ENCODE measurements at places on chromosomes 7 and 10.

DNA sequence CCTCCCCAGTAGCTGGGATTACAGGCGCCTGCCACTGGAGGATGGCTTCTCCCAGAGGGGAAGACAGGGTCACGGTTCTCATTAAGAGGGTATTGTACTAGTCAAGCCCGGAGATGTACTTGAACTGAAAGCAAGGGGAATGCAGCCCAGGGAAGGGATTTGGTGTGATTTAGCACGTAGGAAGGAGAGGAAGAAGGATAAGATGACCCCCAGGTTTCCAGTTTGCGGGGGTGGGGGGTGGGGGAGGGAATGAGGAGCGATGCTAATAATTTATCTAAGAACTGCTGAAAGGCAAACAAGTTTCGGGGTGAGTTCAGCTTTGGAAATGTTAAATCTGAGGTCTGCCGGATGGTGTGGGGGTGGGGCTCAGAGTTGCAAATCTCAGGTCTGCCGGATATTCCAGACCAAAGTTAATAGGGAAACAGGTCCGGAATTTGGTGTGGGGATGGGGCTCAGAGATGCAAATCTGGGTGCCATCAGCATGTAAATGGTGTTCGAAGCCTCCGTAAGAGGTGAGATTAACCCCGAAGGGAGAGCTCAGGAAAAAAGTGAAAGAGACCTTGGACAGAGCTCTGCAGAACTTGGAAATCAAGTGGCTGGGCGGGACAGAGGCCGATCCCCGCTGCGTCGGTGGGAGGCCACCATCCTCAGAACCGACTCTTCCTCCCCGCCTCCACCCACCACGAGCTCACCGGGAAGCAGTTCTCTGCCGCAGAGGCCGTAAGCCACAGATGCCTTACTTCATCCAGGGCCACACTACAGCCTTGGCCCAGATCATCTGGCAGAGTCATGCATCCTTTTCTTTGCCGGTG lies 1.6 kb upstream of the SEPHS1 start:
- DNase-seq, result peak; percentile 16

DNA sequence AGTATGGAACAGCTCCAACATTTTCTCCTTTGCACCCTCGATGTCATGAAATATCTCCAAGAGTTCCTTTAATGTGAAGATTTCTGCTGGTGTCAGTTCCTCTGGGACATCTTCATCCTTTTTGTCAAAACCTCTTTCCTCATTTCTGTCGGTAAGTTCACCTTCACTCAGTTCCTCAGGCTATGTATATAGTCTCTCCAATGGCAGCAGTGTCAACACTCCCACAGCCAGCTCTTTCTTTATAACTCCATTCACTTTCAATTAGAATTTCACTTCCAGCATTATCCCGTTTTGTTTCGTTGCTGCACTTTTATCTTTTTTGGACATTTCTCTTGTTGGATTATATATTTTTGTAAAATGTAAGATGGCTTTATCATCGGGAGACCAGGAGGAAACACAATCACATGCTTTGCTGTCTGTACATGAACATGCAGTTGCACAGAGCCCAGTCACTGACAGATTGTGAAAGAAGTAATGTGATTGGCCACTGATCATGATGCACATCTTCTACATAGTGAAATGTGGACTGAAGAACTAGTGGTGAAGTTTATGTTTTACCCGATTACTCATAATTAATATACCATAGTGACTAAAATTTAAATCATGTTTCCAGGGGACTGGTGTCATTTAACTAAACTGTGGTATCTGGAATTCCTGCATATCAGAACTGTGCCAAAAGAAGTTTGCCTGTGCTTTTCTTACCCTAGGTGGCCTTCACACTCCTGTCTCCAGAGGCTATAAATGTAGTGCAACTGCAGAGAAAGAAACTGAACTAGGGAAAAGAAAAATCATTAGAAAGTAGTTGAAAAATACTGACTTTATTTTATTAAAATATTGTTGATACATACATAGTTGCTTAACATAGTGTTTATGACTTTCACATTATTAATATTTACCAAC lies 289.6 kb downstream of the PPP1R3A start:
- no peak for DNase-seq

- no peak for DNase-seq
These were observed 104.4 kb upstream of the MACROH2A2 start for GRCh38 chr10:69948261-69948660.

DNA sequence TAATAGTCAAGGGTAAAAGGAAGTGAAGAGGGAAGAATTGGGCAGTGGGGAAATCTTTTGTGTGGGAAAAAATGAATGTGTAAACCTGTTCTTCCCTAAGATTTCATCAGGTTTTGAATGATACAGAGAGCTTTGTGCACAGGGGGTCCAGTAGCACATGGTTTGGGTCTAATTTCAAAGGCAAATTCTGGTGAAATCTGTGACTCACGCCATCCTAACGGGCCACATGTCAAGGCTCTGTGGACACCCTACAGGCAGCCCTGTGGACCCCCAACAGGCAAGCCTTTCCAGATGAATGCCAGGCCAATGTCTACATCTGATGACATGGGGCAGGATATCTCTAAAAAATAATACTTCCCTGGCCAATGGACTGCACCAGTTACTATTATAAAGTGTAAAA lies 309.8 kb downstream of the PARD3 start:
- DNase-seq, result no peak

GRCh38 chr7:30144657-30145306 lies 10.0 kb downstream of the MTURN start:
- no peak for DNase-seq

GRCh38 chr7:40714363-40715052 lies 579.7 kb downstream of the SUGCT start:
- no peak for DNase-seq

DNA sequence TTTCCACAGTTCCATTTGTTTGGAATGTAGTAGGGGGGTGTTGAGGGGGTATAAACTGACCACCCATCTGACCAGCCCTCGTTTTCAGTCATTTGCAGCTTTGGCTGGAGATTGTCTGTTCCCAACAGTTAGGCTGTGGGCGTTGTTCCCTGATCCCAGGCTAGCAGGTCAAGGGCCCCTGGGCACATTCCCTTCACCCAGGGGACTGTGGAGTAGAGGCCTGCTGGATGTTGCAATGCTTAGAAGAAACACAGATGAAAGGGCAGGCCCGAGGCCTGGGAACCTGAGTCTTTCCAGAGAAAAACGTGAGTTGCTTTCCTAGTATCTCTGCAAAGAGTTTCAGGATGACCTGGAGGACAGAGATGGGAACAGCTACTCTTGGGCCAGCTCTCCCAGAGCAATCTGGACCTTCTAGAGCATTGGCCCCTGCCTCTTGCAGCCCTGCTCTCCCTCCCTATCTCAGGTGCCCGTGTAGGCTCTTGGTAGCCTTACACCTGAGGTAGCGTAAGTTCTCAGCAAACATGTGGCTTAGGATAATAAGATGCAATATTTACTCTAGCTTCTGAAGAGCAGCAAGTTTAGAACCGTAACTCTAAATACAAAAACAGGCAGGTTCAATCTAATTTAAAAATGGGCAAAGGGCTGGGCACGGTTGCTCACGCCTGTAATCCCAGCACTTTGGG lies 99.4 kb upstream of the EFCAB10 start:
- no peak for DNase-seq

DNA sequence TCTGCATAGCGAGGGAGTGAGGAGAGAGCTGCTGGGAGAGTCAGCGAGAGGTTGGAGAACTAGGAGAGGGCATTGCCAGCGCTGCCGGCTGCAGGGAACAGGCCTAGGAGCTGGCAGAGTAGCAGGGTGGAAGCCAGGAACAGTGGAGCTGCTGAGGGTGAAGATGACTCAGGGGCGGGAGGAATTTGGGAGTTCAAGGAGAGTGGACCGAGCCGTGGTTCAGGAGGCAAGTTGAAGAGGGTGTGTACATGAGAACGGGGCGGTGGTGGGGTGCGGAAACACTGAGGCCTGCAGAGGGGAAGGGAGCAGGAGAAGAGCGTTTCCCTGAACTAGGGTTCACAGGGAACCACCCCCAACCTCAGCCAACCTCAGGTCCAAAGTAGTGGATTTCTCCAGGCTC lies 31.5 kb downstream of the HIF1AN start:
- DNase-seq, result no peak

DNA sequence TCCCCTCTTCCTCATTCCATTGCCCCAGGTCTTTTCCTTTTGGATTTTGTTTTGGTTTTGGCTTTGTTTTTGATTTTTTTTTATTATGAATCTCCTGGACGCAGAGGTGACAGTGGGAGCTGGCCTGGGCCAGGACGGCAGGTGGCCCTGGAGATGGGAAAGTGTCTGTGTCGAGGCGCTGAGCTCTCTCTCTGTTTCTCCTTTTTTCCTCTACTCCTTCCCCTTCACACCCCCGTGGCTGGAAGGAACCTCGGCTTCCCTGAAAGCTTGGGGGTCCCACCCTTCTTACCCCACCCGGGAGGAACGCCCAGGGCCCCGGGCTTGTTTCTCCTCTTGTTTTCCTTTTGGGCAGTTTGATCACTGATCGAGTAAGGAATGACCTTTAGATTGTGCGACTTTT lies 13.2 kb downstream of the TRIM8 start:
- DNase-seq, result no peak

GRCh38 chr10:114851336-114851735 lies 29.8 kb downstream of the FHIP2A start:
- DNase-seq, result no peak

- DNase-seq, result peak; percentile 7
These were observed 51.1 kb upstream of the IL6 start for GRCh38 chr7:22675917-22676343.

DNA sequence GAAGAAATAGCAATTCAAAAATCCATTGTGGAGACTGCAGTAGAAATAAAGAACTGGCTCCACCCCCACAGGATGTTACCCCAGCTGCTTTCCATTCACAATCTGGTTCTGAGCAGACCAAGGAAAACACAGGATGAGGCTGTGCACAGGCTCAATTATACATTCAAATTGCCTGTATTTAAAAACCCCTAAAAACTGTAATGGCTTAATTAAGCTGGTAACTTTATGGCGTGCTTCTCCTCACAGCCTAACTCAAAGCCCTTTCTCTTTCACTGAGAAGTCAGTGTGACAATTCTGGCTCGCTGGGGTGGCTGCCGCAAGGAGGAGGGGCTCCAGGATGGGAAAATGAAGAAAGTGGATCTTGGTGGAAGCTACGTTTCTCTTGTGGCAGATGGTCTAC lies 1191.1 kb downstream of the SORCS1 start:
- no peak for DNase-seq

DNA sequence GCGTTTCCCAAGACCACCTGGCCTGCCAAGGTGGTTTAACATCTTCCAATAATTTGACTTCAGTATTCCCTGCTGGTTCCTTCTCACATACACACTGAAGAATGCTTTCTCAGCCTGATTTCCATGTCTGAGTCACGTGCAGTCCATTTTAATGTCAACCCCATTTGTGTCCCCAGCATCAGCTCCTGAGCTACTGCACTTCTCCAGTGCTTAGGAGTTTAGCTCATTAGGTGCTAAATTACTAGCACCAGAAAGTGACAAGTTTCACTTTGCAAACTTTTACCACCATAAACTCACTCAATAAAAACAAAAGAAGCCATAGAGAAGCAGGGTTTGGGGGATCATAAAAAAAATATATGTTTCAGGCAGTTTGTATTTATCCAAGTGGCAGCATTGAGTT lies 279.3 kb upstream of the SORCS1 start:
- DNase-seq, result no peak

DNA sequence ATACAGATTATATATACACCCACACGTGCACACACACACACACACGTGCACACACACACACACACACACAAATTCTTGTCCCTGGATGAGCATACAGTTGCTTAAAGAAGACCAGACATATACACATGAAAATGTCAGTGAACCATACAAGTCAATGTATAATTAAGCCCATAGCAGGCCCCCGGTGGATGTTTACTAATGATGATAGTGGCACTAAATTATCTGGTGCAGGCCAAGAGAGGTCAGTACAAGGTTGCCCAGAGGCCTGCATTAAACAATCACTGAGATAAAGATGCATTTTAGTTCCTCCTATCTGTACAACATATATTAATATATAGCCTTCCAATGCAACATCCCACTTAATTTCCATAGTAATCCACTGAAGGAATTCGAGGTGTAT lies 860.5 kb downstream of the LRMDA start:
- DNase-seq, result no peak

GRCh38 chr7:98855610-98856422 lies 14.0 kb downstream of the TMEM130 start:
- DNase-seq, result no peak

DNA sequence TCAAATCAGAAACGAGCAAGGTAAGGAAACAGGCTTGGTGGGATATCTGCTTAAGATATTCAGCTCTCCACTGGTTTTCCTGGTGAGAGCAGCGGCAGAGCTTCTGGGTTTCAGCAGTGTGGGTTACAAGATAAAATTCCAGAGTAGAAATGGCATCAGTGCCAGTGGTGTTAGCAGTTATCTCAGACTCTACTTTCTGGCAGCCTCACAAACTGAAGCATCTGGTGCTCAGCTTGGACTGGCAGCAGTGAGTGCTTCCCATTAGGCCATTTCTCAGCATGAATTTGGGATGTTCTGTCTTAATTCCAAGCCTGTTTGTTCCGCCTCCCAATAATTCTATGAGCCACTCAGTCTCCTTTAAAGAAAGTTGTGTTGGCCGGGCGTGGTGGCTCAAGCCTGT lies 6.9 kb upstream of the GSTO2 start:
- no peak for DNase-seq

DNA sequence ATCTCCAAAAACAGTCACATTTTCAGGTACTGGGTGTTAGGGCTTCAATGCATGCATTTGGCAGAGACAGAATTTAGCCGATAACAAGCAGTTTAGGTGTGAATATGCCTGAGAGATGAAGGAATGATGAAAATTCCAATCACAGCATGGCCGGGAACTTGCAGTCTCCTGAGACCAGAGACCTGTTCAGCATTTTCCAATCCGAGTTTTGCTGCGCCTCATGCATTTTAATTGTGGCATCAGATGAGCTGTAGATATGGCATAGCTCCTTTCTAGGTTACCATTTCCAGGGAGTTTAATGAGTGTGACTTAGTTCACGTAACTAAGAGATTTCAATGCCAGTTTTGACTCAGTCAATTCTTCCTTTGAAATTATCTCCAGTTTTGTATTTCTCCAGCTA lies 14.5 kb upstream of the C1QL3 start:
- no peak for DNase-seq

- DNase-seq, result no peak
These were observed 11.6 kb upstream of the ADD3 start for GRCh38 chr10:109996225-109996624.

- no peak for DNase-seq
These were observed 62.0 kb downstream of the CFAP46 start for GRCh38 chr10:132880128-132880981.

DNA sequence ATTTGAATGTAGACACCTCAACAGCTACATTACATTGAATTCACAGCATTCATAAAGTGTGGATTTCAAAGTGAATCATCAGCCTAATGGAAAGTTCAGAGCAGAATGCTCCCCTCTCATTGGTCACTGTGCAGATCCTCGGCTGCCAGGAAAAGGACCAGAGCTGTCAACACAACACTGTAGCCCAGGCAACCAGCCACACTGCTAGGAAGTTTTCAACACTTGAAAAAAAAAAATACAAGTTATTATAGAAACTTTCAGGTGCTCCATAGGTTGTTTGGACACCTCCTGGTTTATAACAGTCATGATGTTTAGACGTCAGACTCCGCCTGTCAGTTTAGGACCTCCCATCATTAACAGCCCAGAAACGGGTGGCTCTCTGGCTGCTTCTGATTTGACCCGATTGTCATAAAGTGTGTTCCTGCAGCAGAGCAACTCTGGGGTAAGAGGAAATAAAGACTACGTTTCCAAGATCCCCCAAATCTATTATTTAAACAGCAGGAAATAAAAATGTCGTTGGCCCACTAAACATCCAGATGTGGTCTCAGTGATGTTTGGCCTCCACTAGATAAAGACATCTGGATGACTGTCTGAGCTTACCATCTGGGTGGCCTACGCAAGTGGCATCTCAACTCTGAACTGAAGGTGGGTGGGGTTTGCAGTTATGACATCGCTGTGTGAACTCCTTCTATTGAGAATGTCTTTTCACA lies 117.4 kb downstream of the CABCOCO1 start:
- DNase-seq, result peak; percentile 2

Data from T-helper 1 cell (primary cell).